ENCODE measurements at places on chromosomes 1 and 21. TPM values are rescaled to one million over a fixed set of nuclear protein-coding genes. Genes with fewer than 3 reads are reported as not detected.

Gene OR14K1
- total RNA-seq, result not detected

Gene ZNF648
- total RNA-seq, result not detected

Gene FAM163A
- not detected for total RNA-seq

Gene RGSL1
- total RNA-seq, result not detected

Gene BLACAT1
- total RNA-seq, result not detected

Gene CAPN8
- total RNA-seq, result not detected

Gene DNAI4
- 0.86 TPM for total RNA-seq
